NCI-H774 (cell line): ENCODE measurements at places on chromosomes 6 and 20.

DNA sequence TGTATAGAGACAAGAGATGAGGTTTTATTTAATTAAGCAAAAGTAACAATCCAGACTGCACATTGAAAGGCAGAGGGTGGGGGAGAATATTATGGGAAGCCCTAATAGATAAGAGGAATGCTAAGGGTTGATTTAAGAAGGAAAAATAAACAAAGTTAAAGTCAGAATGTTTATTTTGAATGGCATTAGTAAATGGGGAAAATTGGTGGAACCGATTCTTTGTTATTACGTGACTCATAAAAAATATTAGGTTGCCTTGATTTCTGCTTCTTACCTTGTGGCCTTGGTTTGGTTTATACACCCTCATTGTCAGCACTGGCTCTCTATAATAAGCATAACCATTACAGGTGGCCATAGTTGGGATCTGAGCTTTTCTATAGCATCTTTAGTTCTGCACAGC, 674.8 kb upstream of the CITED2 start:
- peak; percentile 10 for DNase-seq

DNA sequence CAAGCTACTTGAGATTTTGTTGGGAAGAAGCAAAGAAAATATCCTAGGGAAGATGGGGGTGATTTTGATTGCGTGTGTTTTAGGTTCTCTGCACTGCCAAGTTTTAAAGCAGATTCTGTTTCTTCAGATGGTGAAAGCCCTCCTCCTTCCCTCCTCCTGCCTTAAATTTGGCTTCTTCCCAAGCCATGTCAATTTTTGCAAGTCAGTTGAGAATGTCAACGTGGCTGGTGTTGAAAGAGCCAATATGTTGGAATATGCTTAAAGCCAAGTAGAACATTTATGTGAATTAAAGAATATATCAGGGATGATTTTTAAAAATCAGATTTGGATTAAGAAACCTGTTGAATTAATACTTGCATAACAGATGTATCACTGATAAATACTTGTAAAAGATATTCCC, 270.8 kb downstream of the ARID1B start:
- DNase-seq: no peak

- DNase-seq: no peak
Observed at GRCh38 chr20:24425523-24426135, 43.8 kb upstream of the SYNDIG1 start.

DNA sequence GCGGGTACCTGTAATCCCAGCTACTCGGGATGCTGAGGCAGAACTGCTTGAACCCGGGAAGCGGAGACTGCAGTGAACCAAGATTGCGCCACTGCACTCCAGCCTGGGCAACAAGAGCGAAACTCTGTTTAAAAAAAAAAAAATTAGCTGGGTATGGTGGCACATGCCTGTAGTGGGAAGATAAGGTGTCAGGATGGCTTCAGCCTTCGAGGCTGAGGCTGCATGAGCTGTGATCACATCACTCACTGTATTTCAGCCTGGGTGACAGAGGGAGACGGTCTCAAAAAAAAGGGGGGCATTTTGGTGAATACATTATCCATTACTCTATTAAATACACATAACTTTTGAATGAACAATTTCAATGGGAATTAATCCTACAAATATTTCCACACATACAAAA, 32.4 kb downstream of the SNX3 start:
- DNase-seq: no peak
